ENCODE measurements at places on chromosomes 5 and 9. TPM values are rescaled to one million over a fixed set of nuclear protein-coding genes. Genes with fewer than 3 reads are reported as not detected.

The CTNNAL1 gene
- total RNA-seq, result 6.0 TPM

DNA sequence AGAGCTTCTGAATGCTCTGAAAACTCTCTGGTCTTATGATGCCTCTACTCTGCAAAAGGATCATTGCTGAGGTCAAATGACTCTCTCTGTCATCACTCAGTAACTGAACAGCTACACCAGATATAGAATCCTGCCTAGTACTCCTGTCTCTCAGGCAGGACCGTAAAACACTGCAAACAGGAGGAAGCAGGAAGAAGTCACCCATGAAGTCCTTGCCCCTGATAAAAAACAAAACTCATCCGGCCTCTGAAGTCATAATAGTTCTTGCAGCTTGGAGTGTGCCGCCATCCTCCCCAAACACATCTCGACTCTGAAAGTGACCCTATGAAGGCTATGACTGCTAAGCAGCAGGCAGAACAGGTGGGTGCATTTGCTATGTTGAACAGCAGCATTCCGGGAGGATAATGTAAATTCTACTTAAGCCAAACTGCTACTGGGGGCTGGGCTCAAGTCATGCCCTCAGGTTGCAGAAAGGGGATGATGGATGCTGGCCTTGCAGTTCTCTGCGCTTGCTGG lies 81.9 kb upstream of the FAM169A start:
- H3K27me3 ChIP-seq, result no peaks in the 10 kb centered on the region
- H3K27ac ChIP-seq, result no peak overlapping the region
- H3K36me3 ChIP-seq, result no peaks in the 10 kb centered on the region
- H3K4me3 ChIP-seq, result no peak overlapping the region
- no peak for DNase-seq
- H3K4me1 ChIP-seq, result no peaks in the 10 kb centered on the region

GRCh38 chr9:137728444-137729311 lies 109.9 kb downstream of the EHMT1 start:
- no peak overlapping the region for H3K27ac ChIP-seq
- DNase-seq, result no peak
- no peaks in the 10 kb centered on the region for H3K4me1 ChIP-seq
- H3K36me3 ChIP-seq, result peaks cover 10% of the 10 kb centered on the region

DNA sequence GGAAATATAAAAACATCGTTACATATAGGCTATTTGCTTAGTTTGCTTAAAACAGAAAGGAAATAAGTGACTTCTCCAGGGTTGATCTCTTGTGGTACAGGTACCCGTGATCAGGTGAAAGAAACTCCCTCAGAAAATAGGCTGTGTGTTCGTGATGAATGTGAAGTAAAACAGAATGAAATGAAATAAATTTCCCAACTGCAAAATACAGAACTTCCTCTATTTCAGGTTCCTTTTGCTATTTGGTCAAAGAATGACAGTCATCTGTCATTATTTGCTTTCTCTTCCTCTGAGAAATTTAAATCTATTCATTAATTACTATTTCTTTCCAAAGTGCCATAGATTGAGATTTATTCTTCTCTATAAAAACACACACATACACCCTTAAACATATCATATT lies 408.1 kb downstream of the FAM170A start:
- no peak overlapping the region for H3K4me3 ChIP-seq
- no peaks in the 10 kb centered on the region for H3K36me3 ChIP-seq
- DNase-seq, result no peak
- no peak overlapping the region for H3K27ac ChIP-seq

GRCh38 chr5:14753947-14754346 lies 89.4 kb downstream of the OTULIN start:
- H3K36me3 ChIP-seq, result no peaks in the 10 kb centered on the region
- H3K27me3 ChIP-seq, result no peaks in the 10 kb centered on the region
- no peaks in the 10 kb centered on the region for H3K4me1 ChIP-seq
- H3K27ac ChIP-seq, result no peak overlapping the region
- H3K4me3 ChIP-seq, result no peak overlapping the region

DNA sequence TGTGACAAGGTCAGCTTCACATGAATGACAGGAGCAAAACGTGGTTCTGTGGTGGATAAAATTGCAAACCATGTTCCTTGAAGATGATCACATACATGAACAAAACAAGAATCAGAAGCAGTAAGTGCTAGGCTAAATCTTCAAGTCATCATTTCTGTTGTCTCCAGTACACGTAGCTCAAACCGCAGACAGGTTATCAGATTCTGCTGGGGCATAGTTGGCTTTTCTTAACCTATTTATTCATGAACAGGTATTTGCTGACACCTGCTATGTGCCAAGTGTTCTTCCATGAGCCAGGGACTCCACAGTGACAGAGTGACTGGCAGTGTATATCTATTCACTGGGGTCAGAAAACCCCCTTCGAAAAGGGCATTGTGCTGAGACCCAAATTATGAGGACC lies 20.8 kb downstream of the MFAP3 start:
- H3K27me3 ChIP-seq, result no peaks in the 10 kb centered on the region
- no peaks in the 10 kb centered on the region for H3K36me3 ChIP-seq
- H3K27ac ChIP-seq, result no peak overlapping the region
- H3K4me3 ChIP-seq, result no peak overlapping the region
- no peak for DNase-seq
- no peaks in the 10 kb centered on the region for H3K4me1 ChIP-seq

Measured in transverse colon (tissue), 4 donors.